AG08395 (cell line): ENCODE measurements at places on chromosomes 7 and 10.

DNA sequence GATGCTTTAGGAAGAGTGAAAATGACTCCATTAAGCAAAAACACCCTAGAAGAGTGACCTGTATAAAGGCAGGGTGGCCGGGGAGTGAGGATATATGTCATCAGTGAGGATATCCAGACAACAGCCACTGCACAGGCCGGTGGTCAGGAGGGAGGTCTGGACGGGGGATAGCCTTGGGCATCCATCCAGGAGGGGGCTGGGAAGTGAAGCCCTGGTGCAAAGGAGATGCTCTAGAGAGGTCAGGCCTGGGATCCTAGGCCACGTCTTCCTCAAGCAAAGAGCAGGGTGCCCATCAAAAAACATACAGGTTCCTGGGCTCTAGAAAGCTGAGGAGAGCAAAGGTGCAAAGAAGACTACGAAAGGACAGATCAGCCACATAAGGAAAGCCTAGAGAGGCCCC is 25.6 kb downstream of the FAM171A1 start:
- DNase-seq, result no peak

DNA sequence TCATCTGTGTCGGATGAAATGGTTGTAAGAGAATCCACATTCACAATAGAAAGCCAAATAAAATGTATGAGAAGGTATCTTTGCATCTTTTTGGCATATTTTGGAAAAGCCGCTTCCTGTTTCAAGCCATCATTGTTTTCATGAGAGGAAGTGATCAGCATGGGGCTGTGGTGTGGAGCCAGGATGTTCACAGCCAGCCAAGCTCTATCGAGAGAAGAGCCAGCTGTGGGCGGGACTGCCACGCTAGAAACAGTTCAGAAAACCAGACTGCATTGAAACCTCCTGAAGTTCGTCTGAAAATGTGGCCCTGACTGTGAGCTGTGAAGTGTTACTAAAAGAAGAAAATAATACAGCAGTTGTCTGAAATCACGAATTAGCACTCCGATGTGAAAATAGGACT is 21.2 kb upstream of the NPS start:
- DNase-seq, result no peak

- peak; percentile 23 for DNase-seq
Observed at GRCh38 chr10:13219685-13220670, 14.2 kb downstream of the UCMA start.

DNA sequence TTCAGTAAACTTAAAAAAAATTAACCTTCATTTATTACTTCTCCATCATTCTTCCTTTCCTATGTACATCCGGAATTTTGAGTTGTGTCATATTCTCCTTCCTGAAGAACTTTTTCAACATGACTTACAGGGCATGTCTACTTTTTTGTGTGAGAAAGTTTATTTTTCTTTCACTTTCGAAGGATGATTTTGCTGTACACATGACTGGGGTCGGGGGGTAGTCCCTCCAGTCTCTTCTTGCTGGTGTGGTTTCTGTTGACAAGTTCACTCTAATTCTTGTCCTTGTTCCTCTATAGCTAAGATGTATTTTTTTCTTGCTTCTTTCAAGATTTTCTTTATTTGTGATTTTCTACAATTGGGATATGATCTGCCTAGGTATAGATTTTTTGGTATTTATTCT is 55.8 kb downstream of the INPP5A start:
- DNase-seq, result no peak

GRCh38 chr10:62250594-62251198 is 17.9 kb downstream of the RTKN2 start:
- no peak for DNase-seq

- peak; percentile 12 for DNase-seq
Observed at GRCh38 chr7:90777465-90777864, 181.3 kb downstream of the CDK14 start.

GRCh38 chr7:75658369-75658768 is 80.4 kb downstream of the HIP1 start:
- no peak for DNase-seq

DNA sequence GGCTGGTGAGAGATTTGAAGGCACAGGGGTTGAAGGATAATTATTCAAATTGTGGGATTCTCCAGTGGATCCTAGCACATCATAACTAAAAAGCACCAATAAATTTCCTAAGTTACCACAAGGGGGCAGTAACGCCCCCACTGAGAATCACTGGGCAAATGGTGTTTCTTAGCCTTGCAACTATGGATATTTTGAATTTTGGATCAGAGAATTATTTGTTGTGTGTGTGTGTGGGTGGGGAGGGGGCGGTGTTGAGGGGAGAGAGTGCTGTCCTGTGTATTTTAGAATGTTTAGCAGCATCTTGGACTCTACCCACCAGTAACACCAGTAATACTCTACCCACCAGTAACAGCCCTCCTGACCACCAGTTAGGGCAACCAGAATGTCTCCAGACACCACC is 63.3 kb upstream of the PRKG1 start:
- peak; percentile 62 for DNase-seq

DNA sequence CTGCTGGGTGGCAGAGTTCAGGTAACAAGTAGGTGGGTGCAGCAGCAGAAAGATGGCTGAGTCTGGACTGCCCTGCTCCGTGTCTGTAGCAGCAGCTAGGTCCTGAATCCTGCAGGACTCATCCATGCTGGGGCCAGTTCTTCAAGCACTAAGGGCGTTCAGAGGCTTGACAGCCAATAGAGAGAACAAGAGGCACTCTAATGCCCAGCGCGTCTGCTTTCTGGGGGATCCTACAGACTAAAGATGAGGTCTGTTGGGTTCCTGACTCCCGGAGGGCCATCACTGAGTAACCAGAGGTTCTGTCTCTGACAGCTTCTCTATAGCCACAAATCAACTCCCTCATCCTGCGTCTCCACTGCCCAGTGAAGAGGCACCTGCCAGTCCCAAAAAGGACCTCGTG is 125.5 kb downstream of the PTPN20 start:
- no peak for DNase-seq

DNA sequence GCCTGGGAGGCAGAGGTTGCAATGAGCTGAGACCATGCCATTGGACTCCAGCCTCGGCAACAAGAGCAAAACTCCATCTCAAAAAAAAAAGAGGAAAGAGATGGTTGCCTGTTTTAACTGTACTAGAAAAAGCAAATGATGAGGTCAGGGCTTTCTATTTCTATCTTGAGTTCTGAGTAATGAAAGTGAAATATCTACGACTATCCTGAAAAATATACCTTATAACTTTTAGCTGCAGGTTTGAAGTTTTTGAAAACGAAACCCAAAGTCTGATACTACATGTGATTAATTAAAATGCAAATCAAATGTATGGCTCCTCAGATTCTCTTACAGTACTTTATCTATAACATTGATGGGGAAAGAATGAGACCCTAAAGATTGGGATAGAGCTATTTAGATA is 636.2 kb upstream of the LRRN3 start:
- no peak for DNase-seq

GRCh38 chr7:98236355-98237185 is 15.5 kb downstream of the TECPR1 start:
- DNase-seq, result no peak

GRCh38 chr7:137371616-137372015 is 28.1 kb upstream of the PTN start:
- no peak for DNase-seq

- no peak for DNase-seq
Observed at GRCh38 chr10:6891924-6892323, 311.8 kb upstream of the PRKCQ start.

DNA sequence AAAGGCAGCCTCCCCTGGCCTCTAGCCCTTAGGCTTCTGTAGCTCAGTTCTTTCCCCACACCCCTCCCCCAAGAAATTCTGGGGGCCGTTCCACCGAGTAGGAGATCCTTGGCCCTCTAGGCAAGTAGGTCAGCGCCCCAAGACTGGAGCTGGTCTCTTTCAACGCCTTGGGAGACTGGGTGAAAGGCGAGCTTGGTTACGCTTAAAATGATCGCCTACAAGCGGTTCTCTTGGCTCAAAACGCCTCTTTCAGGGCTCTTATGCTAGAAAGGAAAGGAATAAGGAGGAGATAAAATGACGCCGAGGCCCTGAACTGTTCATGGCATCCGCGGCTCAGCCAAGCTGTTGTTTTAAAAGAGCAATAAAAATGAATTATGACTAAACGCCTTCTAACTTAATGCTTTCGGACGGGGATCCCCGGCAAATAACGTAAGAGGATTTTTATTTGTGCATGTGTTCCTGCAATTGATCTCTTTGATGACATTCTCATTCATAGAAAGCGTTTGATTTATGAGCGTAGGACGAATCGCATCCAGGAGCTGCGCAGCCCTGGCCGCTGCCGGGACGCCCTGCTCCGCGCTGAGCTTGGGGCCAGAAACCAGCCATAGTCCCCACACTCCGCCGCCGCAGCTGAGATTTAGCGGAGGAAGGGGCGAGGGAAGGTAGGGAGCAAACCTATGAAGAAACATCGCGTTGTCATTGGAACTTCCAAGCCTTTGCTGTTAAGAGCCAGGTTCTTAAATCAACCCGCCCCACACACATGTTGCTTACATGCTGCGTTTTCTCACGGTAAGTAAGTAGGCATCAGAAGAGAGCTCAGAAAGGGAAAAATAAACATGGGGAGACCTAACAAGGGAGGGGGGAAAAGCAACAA is 3.0 kb upstream of the HOXA1 start:
- DNase-seq, result no peak

DNA sequence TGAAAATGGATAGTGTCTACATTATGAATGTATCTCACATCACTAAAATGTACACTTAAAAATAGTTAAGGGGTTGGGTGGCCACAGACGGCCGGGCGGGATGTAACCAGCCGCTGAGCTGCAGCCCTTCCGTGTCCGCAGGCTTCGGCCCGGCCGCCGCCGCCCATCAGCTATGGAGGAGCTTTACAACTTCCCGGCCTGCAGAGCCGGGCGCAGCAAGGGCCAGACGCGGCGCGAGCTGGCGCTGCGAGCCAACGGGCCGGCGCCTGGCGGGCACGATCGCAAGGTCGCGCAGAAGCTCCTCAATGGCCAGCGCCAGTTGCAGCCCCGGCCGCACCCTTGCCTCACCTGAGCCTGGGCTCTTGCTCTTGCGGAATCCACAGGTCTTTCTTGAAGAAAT is 69.1 kb downstream of the KMT2C start:
- DNase-seq, result no peak
